ENCODE measurements at places on chromosomes 6 and 20.

GRCh38 chr6:98924647-98925046 is 23.1 kb downstream of the FBXL4 start:
- no peak for DNase-seq

- no peak for DNase-seq
Observed at GRCh38 chr20:17665756-17666155, 16.3 kb downstream of the RRBP1 start.

GRCh38 chr20:12575352-12576095 is 433.2 kb upstream of the SPTLC3 start:
- DNase-seq = peak; percentile 30

GRCh38 chr6:19795211-19795610 is 42.0 kb upstream of the ID4 start:
- DNase-seq = no peak

DNA sequence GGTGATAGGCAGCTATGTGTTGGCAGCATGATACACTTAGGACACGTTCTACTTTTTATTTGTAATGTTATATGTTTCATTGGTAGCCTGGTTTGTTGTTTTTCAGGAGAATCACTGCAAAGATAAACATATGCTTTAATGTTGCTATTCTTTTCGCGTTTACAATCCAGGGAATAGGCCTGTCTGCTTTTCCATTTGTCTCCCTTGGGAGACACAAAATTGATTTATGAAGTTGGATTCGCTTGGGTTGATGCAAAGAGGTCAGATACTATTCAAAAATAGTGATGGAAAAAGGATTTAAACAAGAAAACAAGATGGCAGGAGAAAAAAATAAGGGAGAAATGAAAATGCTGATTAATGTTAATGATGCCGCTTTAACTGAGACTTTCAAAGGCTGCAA is 179.5 kb upstream of the SOX4 start:
- no peak for DNase-seq

- DNase-seq = peak; percentile 41
Observed at GRCh38 chr20:57707849-57708693, 1.7 kb downstream of the PMEPA1 start.

GRCh38 chr6:25943887-25944286 is 13.4 kb upstream of the SLC17A2 start:
- no peak for DNase-seq

- no peak for DNase-seq
Observed at GRCh38 chr6:14021449-14021848, 96.1 kb upstream of the CD83 start.

DNA sequence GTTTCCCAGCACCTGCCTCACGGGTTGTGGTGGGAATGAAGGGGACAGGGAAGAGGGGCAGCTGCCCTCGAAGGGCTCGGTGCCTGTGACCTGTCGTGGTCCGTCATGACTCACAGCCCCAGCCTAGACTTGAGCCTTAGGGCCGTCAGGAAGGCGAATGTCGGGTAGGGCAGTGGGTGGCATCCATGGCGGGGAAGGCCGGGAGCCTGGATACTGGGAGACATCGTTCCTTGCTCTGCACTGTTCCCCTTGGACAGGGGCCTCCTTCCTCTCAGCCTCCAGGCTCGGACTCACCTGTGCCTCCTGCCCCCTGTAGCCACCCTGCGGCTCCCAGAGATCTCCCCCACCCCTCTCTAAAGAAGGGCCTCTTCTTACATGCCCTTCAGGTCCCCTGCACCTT is 52.2 kb upstream of the APCDD1L start:
- no peak for DNase-seq

GRCh38 chr6:33278392-33278741 is 1.4 kb downstream of the B3GALT4 start:
- DNase-seq = no peak
